ENCODE measurements at places on chromosomes 16 and 17.

DNA sequence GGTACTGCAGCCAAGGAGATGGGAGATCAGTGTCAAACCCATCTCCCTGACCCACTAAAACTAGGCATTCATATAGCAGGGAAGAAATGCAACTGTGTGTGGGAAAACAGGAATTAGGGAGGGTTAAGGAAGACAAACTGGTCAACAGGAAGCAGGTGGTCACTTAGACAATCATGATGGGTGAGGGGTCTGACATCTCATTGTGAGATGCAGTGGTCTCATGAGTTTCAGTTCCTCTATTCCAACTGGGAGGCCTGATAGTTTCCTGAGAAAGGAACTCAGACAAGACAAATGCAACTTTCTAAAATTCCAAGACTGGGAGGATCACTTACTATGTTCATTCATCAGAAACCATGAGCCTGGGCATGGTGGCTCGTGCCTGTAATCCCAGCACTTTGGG lies 361.4 kb upstream of the C16orf82 start:
- DNase-seq = no peak

GRCh38 chr16:67964477-67965131 lies 3.8 kb downstream of the SLC12A4 start:
- DNase-seq = no peak

DNA sequence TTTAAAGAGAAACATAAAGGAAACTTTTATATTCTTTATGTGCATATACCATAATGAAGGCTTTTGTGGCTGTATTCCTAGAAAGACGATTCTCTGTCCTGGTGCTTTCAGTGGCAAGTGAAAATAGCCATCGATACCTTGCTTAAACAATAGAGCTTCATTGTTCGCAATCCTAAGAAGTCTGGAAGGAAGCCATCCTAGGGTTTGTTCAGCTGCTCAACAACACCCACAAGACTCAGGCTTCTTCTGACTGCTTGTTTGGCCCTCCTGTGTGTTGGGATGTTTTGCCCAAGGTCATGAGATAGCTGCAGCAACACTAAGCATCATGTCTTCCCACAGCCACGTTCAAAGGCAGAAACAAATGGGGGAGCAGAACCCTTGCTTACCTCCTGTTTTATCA lies 36.1 kb upstream of the COX10 start:
- no peak for DNase-seq

- DNase-seq = no peak
Observed at GRCh38 chr16:11372073-11372828, 27.0 kb downstream of the RMI2 start.

DNA sequence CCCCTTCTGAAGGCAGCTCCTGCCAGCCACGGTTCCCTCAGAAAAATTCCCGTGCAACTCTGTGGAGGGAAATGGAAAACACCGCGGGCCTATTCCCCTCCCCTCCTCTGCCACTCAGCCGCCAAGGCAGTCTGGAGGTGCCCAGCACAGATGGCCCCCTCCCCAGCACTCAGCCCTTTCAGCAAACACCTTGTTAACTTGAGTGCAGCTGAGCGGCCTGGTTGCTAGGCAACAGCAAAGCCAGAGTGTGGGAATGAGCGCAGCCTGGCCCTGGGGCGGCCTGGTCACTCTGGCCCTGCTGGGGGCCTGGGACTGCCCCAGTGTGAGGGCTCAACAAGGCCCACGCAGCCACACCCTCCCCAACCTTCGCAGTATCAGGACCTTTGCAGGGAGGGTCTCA lies 32.8 kb downstream of the CACNA1G start:
- no peak for DNase-seq

DNA sequence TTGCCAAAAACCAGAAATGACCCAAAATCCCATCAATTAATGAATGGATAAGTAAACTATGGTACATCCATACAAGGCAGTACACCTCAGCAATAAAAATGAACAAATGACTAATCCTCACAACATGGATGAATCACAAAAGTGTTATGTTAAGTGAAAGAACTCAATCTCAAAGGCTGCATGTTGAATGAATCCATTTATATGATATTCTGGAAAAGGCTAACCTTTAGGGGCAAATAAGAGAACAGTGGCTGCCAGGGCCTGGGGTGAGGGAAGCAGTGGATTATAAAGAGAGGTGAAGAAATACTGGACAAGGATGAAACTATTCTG lies 46.1 kb upstream of the MSI2 start:
- no peak for DNase-seq

DNA sequence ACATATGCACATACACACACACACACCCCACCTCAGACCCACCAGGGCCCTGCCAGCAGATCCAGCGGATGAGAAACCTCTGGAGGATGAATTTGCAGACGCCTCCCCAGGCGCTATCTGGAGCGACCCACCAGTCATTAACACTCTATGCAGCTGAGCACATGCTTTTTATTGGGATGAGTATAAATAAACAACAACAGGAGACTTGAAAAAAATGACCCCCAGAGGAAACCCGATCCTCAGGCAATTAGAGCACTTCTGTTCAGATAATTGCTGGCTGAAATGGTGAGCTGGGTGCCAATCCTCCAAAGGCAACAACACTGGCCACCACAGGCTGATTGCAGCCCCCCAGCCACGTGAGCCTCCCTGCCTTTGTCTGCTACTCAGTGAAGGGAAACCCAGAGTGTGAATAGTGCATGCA lies 32.9 kb downstream of the DYNLRB2 start:
- no peak for DNase-seq

DNA sequence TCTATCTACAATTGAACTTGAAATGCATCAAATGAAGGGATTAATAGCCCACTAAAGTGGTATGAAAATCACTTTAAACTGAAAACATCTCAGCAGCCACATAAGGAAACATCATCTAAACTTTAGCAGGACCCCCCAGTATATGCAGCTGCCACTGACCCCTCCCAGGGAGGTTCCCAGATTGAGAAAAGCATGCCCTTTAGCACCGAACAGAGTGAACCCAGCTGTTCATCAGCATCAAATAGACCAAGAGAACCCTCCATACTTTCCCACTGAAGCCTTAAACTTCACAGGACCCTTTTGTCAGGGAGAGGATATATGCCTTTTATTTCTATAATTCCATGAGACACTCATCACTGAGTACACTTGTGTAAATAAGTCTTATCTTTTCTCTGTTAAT lies 44.6 kb downstream of the MYH10 start:
- DNase-seq = no peak

GRCh38 chr17:9911089-9911488 lies 6.0 kb upstream of the RCVRN start:
- no peak for DNase-seq

DNA sequence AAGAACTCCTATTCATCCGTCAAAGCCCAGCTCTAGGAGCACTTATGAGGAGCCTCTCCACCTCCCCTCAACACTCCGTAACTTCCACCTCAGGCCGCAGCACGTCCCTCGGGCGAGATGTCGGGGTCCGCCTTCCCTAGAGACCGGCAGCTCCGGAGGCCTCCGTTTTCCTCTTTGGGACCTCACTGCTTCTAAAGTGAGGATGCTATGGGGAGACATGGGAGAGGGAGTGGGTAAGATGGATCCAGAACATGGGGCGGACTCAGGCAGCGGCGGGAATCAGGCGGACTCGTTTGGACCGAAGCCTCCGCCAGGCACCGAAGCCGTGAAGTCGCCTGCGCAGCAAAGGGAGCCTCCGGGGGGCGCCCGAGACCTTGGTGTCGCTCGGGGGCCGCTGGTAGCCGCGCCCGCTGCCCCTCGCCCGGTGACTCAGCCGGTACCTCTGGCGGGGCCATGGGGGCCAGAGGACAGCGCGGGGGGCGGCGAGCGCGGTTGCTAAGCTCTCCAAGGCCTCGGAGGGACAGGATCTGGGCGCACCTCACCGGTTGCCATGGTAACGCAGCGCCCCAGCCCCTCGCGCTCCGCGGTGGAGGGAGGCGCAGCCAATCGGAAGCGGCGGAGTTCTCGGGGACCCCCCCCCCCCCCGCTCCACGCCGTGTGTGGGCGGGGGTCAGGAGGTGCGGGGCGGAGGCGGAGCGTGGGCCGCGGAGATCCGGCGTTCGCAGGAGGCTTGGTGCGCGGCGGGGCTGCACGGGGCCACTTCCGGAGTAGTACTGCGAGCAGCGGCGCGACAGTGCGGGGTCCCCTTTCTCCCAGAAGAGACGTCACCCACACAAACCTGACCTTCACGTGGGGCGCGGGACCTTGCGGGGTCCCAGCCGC lies 1.3 kb upstream of the HIC1 start:
- peak; percentile 75 for DNase-seq

- no peak for DNase-seq
Observed at GRCh38 chr16:85220125-85220839, 108.0 kb upstream of the CIBAR2 start.

- no peak for DNase-seq
Observed at GRCh38 chr16:4175849-4176248, 59.6 kb upstream of the ADCY9 start.

- peak; percentile 45 for DNase-seq
Observed at GRCh38 chr17:28570716-28571360, 486 bp downstream of the PIGS start.

- no peak for DNase-seq
Observed at GRCh38 chr17:33436321-33436720, 143.2 kb upstream of the ASIC2 start.

- DNase-seq = peak; percentile 12
Observed at GRCh38 chr17:62995377-62995885, 29.4 kb downstream of the TANC2 start.

- no peak for DNase-seq
Observed at GRCh38 chr16:72901000-72901627, 146.8 kb downstream of the ZFHX3 start.

DNA sequence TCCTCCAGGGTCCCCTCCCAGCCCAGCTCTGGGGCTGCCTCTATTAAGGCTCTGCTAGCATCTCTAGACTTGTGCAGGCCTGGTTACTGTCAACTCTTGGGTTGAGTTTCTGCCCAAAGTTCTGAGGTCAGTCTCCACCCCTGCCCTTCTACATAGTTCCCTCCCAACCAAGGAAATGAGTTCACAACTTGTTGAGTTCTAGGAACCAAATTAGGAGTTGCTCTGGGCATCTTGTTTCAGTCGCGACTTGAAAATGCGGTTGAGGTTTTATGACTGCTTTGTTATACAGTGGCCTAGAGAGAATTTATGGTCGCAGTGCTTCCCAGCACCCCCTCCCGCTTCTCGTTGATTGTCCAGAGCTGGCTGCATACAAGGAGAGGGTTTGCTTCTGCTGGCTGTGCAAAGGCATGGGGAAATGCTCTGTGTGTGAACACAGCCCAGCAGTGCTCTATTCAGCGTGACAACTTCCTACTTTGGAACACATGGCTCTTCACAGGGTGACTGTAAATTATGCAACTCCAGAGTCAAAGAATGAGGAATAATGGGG lies 20.2 kb downstream of the GNAO1 start:
- DNase-seq = no peak

DNA sequence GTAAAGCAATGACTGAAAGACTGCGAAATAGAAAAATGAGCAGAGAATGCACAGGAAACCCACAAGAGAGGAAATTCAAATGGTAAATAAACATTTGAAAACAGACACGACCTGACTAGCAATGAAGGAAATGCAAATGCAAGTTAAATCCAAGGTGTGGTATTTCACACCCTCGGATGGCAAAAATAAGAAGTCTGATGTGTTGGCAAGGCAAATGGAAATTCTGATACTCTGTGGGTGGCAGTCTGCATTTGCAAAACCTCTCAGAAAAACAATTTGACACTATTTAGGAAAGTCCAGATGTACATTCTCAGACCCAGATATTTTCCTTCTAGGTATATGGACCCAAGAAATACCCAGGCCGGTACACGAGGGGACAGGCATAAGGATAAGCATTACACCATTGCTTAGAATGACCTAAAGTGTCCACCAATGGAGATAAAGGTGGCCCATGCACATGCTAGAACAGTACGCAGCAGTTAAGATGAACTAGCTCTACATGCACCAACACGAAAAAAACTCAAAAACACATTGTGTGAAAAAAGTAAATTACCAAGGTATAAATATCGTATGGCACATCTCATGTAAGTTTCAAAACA lies 116.7 kb downstream of the GAS7 start:
- DNase-seq = peak; percentile 30

- DNase-seq = no peak
Observed at GRCh38 chr17:76480632-76481031, 13.2 kb downstream of the AANAT start.

- DNase-seq = peak; percentile 82
Observed at GRCh38 chr17:17391668-17392370, 85.0 kb upstream of the MED9 start.

DNA sequence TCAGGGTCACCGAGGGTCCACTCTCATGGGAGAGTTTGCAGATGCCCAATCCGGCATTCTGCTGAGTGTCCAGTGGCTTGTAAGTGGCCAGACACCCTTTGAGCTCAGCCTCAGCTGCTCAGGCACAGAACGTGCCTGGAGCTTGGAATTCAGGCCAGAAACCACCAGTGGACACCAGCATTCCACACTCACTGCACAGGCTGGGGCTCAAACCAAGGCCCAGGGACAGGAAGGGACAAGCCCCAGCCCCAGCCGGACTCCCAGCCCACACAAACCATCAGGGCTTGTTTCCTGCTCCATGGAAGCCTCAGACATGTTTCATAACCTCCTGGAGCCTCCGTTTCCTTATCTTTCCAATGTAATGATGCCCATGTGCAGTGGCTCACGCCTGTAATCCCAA lies 5.0 kb upstream of the NPRL3 start:
- DNase-seq = no peak

- no peak for DNase-seq
Observed at GRCh38 chr17:64109400-64109799, 20.5 kb downstream of the ERN1 start.

GRCh38 chr16:83482545-83483162 lies 325.1 kb upstream of the HSBP1 start:
- no peak for DNase-seq

- no peak for DNase-seq
Observed at GRCh38 chr16:50652836-50653425, 28.2 kb downstream of the SNX20 start.

GRCh38 chr17:61361084-61361483 lies 38.6 kb upstream of the TBX2 start:
- DNase-seq = no peak

GRCh38 chr16:29807426-29808218 lies 1.3 kb downstream of the MAZ start:
- DNase-seq = peak; percentile 90

- DNase-seq = no peak
Observed at GRCh38 chr16:80874925-80875324, 70.5 kb upstream of the CDYL2 start.

GRCh38 chr17:19308398-19308797 lies 54.1 kb downstream of the B9D1 start:
- DNase-seq = no peak

All from CD4-positive, alpha-beta T cell treated with Interleukin-2 at 100 ng/mL for 4 hours (primary cell).